Activated CD8-positive, alpha-beta memory T cell treated with anti-CD3 and anti-CD28 coated beads for 4 hours (primary cell): ENCODE measurements at places on chromosomes 5 and 9.

GRCh38 chr5:36569491-36569890, 36.9 kb upstream of the SLC1A3 start:
- DNase-seq = no peak

DNA sequence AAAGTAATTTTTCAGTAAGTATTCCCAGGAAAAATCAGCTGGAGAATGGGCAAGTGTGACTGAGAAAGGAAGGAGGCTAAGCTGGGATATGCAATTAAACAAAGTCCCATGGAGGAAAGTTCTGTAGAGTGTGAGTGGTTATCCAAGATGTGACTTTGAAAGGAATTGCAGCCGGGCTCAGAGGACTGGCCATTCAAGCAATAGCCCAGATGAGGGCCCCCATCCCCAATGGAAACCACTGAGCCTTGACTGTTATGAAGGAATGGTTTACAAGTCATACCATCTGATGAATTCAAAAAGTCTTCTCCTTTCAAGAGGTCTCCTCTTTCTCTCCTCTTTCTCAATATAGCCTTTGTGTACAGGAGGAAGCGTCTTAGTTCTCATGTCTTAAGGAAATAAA, 6.5 kb downstream of the LVRN start:
- DNase-seq = no peak

- DNase-seq = no peak
Measured at GRCh38 chr9:3477236-3477834, 48.5 kb downstream of the RFX3 start.

- no peak for DNase-seq
Measured at GRCh38 chr5:135178476-135179155, 144.6 kb upstream of the PITX1 start.

GRCh38 chr5:134989266-134989830, 21.6 kb downstream of the CATSPER3 start:
- DNase-seq = no peak

DNA sequence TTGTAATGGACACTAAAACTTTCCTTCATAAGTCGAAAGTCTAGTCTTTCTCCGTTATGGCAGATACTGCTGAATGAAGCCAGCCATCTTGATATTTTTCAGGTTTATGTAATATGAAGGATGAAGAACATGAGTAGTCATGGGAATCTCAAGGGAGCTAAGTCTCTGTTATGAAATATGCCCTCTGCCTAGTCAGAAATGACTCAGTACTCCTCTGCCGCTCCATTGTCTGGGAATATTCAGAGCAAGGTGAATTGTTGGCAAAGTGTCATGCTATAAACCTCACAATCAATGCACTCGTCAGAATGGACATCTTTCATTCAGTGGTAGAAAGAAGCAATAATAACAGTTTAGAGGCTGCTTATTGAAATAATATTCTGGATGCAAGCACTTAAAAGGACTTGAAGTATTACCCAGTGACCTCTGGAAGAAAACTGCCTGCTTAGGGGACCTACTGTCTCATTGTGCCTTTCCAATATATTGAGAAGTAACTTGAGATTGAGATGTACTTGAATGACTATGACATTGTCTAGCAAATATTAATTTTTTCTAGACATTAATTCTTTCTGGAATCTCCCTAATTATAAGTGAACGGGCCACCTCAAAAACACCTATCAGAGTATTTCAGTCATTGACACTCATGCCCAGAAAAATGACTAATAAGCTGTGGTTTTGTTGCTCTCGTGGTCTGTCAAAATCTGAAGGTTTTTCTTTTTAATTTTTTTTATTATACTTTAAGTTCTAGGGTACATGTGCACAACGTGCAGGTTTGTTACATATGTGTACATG, 1011.5 kb upstream of the ACO1 start:
- no peak for DNase-seq

- no peak for DNase-seq
Measured at GRCh38 chr9:34520096-34520495, 2.7 kb downstream of the ENHO start.

DNA sequence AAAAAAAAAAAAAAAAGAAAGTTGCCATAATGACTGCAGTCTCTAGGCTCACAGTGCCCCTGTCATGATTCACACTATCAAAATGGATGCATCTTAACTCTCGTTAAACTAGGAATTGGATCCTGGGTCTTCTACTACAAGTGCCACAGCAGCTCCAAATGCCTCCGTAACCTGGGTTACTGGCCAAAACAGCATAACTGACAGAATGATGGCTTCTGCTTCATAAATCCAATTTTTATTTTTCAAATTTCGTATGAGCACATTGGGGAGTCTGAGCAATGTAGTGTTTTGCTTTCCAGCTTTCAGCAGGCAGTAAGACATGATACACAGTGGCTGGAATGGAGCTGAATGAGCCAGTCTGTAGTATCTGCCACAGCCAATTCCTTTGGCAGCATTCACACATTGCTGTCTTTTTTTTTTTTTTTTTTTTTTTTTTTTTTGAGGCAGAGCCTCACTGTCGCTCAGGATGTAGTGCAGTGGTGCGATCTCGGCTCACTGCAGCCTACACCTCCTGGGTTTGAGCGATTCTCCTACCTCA, 36.0 kb upstream of the NPM1 start:
- no peak for DNase-seq

DNA sequence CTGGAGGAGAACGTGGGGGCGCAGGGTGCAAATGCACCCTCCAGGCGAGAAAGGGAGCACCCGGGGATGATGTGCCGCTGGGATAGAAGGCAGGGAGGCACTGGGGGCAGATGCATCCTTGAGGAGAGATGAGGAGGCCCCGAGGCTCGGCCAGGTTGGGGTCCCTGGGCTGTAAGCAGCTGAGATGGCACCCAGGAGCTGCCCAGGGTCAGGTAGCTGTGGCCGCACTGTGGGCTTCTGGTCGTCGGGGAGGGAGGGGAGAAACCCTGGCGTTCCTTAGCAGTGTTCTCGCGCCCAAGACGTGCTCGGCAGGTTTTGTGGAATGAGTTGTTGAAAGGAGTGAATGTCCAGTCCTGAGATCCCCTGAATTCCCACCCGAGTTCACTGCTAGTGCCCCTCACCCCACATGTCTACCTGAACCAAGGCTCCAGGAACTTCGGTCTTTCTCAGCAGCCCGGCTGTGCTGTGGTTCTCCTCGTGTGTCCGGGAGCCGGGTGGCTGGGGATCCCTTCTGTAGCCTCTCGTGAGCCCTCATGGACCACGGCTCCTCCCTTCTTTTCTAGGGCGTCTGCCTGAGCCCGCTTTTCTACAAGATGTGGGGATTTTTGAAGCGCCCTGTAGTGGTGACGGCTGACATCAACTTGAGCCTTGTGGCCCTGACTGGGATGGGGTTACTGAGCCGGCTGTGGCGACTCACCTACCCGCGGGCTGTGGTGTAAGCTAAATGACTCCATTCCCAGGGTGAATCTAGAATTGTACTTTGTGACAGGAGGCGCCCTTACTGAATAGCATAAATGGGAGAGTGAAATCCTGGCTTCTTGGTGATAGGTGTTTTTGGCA, 1.1 kb downstream of the POMT1 start:
- DNase-seq = no peak

GRCh38 chr5:53277491-53277890, 167.9 kb upstream of the MOCS2 start:
- DNase-seq = no peak

- DNase-seq = no peak
Measured at GRCh38 chr5:107263387-107264018, 407.2 kb downstream of the EFNA5 start.

DNA sequence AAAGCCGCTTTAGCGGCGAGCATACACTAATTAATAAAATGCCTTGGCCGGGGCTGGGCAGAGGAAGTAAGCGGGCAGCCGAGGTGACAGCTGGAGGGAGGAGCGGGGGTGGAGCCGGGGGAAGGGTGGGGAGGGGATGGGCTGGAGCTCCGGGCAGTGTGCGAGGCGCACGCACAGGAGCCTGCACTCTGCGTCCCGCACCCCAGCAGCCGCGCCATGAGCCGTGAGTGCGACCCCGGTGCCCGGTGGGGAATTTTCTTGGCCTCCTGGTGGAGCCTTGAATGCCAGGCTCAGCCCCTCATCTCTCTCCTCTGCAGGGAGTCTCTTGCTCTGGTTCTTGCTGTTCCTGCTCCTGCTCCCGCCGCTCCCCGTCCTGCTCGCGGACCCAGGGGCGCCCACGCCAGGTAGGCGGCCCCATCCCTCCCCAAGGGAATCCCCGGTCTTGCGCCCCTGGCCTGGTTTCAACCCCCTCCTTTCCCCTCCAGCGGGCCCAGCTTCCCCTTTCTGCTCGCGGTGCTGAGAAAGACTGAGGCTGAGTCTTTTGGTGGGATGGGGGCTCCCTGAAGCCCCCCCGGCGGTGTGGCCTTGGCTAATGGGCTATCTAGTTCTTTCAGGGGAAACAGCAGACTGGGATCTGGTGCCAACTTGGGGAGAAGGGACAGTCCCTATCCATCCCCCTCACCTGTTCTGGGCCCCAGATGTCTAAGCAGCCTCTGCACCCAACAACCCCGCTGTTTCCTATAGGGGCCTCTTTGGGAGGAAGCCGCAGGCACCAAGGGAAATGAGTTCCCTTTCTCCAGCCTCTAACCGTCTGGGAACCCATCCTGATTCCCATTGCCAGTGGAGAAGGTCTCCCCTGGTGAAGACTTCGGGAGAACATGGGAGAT, at the start of gene PTGS1:
Gene PTGS1 (plus strand): TSS at position 156 of the 887 bp plus-strand sequence. CDS start 61 bp downstream, at position 217.
- DNase-seq = no peak

GRCh38 chr9:135371535-135371934, 108.0 kb upstream of the PPP1R26 start:
- DNase-seq = no peak

GRCh38 chr5:10564838-10565784, 1.2 kb downstream of the ANKRD33B start:
- DNase-seq = no peak

DNA sequence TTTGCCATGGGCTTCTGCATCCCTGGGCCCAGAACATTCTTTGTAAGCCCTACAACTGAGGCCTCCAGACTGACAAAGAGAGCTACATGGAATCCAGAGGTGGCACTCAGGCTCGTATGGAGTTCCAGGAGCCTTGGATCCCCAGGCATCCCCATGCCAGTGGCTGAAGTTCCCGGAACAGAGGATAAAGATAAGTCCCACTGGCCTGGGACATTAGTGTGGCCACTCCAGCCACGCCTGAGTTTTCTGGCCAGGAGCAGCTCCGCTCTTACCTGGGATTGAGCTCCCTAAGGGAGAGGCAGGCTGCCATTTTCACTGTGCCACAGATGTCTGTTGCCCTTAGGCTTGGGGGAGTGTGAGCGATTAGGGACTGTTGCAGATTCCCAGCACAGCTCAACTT, 656.3 kb upstream of the FAM174A start:
- no peak for DNase-seq

- no peak for DNase-seq
Measured at GRCh38 chr9:124688238-124688904, 82.7 kb downstream of the NR6A1 start.

- no peak for DNase-seq
Measured at GRCh38 chr5:135843571-135844337, 9.3 kb downstream of the SLC25A48 start.

- DNase-seq = no peak
Measured at GRCh38 chr9:72588336-72588735, 66.9 kb downstream of the TMC1 start.

DNA sequence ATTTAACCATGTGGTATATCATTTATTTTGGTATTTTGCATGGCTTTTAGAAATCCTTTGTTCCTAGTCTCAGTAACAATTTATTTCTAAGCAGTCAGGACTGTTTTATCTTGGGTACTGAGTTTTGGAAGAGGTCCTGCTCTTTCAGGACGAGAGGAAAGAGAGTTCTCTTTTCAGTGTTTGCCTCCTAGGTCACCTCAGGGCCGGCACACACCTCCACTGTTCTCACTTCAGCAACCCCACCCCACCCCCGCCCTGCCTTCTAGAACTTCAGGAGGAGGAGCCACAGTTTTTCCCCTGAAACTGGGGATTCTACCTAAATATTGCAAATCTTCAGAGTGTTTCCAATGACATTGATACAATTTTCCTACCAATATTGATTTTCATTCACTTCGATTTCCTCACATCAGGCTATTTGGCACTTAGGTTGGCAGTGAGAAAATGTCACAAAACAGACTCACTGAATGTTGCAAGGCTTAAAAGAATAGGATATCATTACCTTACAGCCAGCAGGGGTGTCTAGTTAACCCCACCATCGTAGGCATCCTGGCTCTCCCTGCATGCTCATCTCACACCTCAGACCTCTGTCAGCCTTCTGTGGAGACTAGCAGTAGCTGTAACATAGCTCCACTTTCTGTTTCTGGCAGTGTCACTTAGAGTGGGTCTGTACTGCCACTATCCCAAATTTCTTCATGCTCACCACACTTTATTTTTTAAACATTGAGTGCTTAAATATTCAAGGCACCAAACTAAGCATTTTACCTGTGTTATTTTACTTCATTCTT, 5.4 kb downstream of the IGIP start:
- DNase-seq = no peak

DNA sequence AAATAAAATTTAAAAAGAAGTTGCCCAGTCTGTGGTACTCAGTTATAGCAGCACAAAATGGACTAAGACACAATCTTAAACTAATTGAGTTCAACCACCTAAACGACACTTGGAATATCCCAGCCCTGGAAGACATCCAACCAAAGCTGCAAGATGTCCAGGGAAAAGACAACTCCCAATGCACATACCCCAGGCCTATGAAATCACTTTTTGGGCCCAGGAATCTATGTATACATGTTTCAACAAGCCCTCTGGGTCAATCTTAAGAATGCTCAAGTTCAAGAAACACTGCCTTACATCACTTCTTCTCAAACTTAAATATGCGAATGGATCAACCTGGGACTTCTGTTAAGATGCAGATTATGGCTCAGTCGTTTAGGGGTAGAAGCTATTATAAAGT, 148.6 kb downstream of the ELAVL2 start:
- no peak for DNase-seq

GRCh38 chr9:133160742-133161546, 2.8 kb downstream of the GBGT1 start:
- no peak for DNase-seq

DNA sequence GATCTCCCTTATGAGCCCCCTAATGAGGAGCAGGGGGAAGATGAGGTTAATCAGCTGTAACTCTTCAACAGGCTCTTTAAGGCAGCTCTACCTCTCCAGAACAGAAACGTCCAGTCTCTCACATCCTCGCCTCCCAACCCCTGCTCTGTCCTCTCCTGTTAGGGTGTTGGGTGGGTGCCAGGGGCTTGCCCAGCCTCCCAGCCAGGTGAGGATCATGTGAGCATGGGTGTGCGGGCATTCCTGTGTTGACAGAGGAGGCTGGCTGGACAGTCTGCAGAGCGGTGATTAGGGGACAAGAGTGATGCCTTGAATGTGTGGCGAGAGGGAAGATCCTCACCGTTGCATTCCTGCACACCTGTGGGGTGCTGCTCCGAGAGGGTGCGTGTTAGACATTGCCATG, 51.7 kb downstream of the CCDC180 start:
- no peak for DNase-seq

DNA sequence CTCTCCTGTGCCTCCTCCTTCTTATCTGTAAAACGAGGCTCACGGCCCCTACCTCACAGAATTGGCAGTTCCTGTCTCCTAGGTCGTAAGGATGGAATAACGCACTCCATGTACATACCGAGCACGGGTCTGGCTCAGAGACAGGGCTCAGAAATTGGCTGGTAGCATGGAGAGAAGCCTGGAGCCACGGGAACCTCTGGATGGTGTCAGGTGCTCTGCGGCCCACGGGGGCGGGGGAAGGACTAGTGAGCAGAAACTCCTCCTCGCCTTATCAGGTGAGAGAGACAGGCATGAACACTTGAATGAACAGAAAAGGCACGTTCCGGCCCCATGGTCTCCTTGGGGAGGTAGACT, 15.4 kb upstream of the C5orf47 start:
- no peak for DNase-seq
